Renal cortex interstitium (tissue), 15 donors: ENCODE measurements at places on chromosomes 16 and 17. TPM values are rescaled to one million over a fixed set of nuclear protein-coding genes. Genes with fewer than 3 reads are reported as not detected.

Gene CCL14
- 23.9 TPM for polyA plus RNA-seq

GRCh38 chr17:73492821-73493814, 151.1 kb downstream of the SDK2 start:
- peak; percentile 45 for DNase-seq

Gene NQO1
- 25.5 TPM for polyA plus RNA-seq

GRCh38 chr17:3400055-3400454, 1.8 kb upstream of the OR1E1 start:
- DNase-seq = no peak

DNA sequence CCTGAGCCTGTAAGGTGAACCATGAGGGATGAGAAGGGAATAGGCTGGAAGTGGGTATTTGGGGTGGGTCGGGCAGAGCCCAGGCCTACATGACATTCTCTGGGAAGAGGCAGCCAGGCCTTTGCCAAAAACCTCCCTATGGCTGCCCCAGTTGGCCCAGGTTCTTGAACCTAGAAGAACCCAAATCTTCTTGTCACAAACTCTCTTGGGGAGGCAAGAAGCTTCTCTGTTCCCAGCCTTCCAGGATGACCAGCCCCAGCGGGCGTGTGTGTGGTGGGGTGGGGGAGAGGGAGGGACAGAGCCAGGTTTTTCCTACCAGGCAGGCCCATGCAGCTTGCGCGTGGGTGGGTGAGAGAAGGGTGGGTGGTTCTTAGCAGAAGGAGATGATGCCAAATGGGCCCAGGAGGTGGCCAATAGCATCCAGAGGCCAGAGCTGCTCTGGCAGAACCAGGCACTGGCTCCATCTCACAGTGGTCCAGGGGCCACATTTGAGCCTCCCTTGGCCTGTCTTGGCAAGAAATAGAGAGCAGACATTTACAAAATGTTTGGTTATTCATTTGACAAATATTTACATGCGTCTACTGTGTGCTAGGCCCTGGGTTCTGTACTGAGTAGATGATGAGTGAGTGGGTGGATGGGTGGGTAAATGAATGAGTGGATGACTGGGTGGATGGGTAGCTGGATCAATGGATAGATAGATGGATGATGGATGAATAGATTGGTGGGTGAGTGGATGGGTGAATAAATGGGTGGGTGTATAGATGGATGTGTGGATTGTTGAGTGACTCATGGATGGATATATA, 44.3 kb upstream of the PLCG2 start:
- no peak for DNase-seq

- DNase-seq = no peak
Measured at GRCh38 chr16:67847064-67847861, at the start of gene CENPT. TSS of gene CENPT (minus strand) at chr16:67847693. CDS start at chr16:67833859, 13,834 bp downstream.
